ENCODE measurements at places on chromosomes 3 and 15. TPM values are rescaled to one million over a fixed set of nuclear protein-coding genes. Genes with fewer than 3 reads are reported as not detected.

The ROBO2 gene
- 6.0 TPM for total RNA-seq

The ITIH3 gene
- 2.6 TPM for total RNA-seq

The SLC12A1 gene
- 0.03 TPM for total RNA-seq

The EIF3J gene
- total RNA-seq: 52.1 TPM

DNA sequence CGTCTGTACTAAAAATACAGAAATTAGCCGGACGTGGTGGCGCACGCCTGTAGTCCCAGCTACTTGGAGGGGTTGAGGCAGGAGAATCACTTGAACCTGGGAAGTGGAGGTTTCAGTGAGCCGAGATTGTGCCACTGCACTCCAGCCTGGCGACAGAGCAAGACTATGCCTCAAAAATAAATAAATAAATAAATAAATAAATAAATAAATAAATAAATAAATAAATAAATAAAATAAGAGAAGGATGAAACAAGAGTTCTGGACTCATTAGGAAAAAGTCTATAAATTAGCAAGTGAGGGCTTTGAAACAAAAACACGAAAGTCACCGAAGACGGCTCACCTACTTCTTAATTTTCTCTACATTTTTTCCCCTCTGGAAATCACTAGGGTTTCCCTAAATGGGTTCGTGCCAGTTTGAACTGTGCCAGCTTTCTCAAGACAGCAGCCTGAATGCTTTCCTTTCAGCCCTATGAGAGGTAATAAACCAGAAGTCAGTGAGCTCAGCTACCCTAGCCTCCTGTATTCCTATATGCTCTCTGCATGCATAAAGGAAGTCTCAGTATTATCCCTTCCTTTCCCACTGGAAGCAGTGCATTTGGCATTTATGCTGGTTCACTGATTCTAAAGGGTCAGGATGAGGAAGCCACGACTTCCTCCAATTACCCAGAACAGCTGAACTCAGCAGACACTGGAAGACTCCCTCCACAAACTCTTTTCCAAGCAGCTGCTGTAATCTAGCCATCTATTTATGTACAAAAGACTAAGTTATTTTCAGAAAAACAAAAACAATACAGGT, 266.9 kb downstream of the ZBBX start:
- H3K36me3 ChIP-seq: no peaks in the 10 kb centered on the region
- H3K4me3 ChIP-seq: no peak overlapping the region
- H3K4me1 ChIP-seq: no peaks in the 10 kb centered on the region
- no peak for DNase-seq
- no peaks in the 10 kb centered on the region for H3K27me3 ChIP-seq
- H3K27ac ChIP-seq: no peak overlapping the region

DNA sequence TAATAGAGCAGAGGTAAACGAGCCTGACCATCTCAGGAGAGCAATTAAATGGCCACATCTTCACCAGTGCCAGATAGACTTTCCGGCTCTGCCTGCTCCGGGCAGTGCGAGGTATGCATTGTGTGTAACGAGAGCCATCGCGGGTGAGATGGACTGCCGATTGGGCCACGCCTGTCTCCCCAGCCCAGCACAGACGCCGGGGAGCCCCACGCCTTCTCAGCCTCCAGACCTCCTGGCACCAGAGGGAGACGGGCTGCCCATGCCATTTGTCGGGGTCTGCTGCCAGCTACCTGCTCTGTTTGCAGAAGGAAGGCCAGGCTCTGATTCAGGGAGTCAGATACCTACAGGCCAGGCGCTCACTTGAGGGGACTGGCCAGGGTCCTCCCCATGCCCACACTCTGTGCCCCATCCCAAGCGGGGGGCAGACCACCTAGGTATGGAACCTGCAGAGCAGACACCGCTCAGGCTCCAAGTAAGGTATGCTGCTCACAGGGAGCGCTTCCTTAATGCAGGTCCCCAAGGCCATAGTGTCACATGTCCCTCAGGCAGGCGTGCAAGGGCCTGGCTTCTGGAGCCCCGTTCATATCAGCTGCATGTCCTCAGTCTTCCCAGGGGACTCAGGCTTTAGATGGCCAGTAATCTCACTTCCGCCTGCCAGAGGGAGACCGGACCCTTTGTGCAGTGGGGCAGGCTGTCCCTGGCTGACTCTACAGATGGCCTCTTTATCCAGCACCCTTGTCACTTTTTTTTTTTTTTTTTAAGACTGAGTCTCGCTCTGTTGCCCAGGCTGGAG, 62.2 kb downstream of the DNAJB8 start:
- H3K4me1 ChIP-seq: peaks cover 4% of the 10 kb centered on the region
- H3K36me3 ChIP-seq: no peaks in the 10 kb centered on the region
- peak; percentile 46 for DNase-seq
- H3K27ac ChIP-seq: no peak overlapping the region
- no peak overlapping the region for H3K4me3 ChIP-seq

DNA sequence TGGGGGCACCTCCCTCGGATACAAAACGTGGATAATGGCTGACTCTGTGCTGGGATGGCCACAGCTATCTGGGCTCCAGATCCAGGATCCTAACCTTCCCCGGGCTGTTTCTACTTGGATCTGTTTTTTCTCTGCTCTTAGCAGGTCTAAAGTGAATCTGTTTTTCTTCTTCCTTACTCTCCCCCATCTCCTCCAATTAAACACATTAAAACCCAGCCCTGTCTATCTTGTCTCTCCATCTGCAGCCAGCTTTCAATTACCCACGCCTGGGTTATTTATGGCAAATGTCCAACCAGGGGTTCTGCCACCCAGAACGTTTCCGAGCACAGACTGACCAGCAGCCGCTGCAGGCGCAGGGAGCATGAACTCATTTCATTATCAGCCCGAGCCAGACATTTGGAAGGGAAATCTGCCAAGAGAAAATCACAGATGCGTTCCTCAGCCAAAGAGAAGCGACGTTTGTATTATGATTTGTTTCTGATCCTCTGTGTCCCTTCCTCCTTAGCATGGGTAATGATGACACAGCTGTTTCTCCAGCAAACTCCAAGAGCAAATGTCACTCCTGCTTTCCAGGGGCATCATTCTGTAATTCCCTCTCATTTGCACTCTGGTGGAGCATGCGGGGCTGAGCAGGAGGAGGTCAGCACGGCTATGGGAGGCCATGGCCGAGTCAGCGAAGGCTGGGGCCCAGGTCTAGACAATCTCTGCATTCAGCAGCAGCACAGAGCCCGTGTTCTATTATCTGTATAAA, 42.0 kb downstream of the UMPS start:
- peaks cover 35% of the 10 kb centered on the region for H3K4me1 ChIP-seq
- peak; percentile 93 for DNase-seq
- H3K27ac ChIP-seq: peak overlapping the region; percentile 51

The GNB5 gene
- 13.7 TPM for total RNA-seq

DNA sequence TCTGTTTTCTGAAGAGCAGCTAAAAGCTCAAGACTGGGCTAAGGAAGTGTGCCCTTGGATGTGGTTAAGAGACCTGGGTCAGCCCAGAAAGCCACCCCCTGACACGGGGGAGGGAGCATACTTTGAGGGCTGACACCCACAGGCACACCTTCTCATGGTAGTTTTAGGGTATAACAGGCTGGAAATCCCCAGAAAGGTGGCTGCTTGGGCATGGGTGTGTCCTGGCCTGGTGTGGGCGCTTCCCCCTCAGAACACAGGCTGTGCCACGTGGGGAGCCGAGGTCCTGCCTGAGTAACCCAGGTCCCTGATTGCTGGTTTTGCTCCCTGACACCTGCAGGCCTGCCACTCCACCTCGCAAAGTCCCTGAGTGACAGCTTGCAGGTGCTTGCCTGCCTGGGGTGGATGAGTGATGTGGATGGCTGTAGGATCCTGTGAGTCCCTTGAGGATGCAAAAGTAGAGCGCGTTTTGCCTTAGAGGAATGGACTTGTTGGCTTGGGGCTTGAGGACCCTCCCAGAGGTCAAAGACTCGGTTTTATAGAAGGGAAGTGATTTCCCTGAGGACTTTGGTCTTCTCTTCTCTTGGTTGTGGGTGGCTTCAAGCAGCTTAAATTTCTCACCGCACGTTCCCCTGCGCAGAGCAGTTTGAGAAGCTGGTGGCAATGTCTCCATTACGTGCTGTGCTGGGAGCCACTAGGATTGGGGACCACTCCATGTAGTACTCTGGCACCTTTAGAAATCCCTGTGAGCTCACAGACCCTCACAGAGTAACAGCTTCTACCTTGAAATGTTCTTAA, 94.4 kb downstream of the DNASE1L3 start:
- peak overlapping the region; percentile 28 for H3K27ac ChIP-seq
- DNase-seq: no peak
- peaks cover 8% of the 10 kb centered on the region for H3K36me3 ChIP-seq
- H3K4me1 ChIP-seq: peaks cover 24% of the 10 kb centered on the region
- H3K4me3 ChIP-seq: no peak overlapping the region

The PPIB gene
- total RNA-seq: 213 TPM

The GASK1A gene
- 16.1 TPM for total RNA-seq

The LRRC31 gene
- 0.43 TPM for total RNA-seq

The HRG gene
- total RNA-seq: 0.15 TPM

GRCh38 chr15:80550219-80550907, 144.7 kb upstream of the ABHD17C start:
- no peaks in the 10 kb centered on the region for H3K36me3 ChIP-seq
- no peak overlapping the region for H3K27ac ChIP-seq
- peak; percentile 30 for DNase-seq
- H3K4me3 ChIP-seq: no peak overlapping the region

DNA sequence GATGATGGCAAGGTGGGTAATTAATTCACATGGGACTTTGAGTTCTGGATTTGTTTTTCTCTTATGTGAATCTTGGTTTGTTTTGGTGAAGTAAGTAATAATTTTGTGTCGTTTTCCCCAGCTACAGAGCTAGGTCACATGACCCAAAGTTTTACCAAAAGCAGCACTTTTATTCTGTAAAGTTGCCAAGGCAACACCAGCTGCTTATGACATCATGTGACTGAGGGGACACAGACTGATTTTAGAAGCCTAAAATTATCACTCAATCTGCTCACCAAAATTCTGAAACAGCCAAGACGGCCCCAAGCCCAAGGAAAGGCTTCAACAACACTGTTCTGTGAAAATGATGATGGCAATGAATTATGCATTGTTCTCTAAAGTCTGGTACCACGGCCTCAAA, 63.9 kb downstream of the MEX3B start:
- no peaks in the 10 kb centered on the region for H3K36me3 ChIP-seq
- H3K27ac ChIP-seq: no peak overlapping the region
- H3K27me3 ChIP-seq: no peaks in the 10 kb centered on the region
- DNase-seq: peak; percentile 62

DNA sequence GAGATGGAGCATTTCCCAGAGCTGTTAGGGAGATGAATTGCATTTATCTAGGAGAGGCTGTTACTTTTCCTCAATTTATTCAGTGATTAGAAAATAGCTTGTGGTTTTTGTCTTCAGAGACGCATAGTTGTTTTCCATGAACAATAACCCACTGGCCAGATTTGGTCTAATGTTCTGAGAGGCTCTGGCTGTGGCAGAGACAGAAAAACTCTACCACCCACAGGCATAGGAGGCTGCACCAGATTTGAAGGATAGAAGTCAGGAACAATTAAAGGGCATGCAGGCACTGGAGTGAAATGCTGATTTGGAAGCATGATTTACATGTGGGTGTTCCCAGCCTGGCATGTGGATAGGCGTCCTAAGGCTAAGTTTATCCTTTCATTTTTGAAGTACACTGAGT, 143.5 kb downstream of the NFKBIZ start:
- H3K27ac ChIP-seq: no peak overlapping the region
- H3K4me3 ChIP-seq: no peak overlapping the region
- no peaks in the 10 kb centered on the region for H3K27me3 ChIP-seq

- no peaks in the 10 kb centered on the region for H3K36me3 ChIP-seq
- DNase-seq: no peak
- H3K4me3 ChIP-seq: no peak overlapping the region
- no peak overlapping the region for H3K27ac ChIP-seq
These were observed 113.9 kb downstream of the DGKG start for GRCh38 chr3:186247821-186248814.

DNA sequence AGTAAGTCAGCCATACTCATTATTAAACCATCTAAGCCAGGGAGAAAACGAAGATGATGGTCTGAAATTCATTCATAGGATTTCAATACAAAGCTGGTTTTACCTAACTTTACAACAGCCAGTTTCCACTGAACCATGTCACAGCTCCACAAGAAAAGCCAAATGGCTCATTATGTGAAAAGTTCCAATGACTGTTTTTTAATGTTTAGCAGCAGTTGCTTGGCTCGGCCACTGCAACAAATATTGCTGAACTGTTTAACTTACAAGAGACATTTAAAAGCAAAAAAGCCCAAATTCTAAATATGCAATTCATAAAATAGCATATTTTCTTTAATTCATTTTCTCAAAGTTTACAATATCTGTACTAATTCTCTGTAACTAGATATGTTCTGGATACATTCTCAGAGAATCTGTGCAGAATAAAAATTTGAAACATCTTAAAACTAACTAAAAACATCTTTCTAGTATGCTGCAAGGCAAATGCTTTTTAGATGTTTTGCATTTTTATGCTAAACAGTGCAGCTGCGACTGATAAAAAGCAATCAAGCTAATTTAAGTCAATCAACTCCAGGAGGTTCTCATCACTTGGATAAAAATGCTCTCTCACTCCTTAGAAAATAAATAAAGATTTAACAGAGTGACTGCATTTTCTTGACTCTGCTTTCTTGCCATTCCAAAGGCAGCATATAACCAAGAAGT, 356.5 kb downstream of the ERC2 start:
- H3K27ac ChIP-seq: no peak overlapping the region
- peak; percentile 62 for DNase-seq
- H3K36me3 ChIP-seq: no peaks in the 10 kb centered on the region
- no peaks in the 10 kb centered on the region for H3K27me3 ChIP-seq
- no peak overlapping the region for H3K4me3 ChIP-seq

The STARD5 gene
- 4.5 TPM for total RNA-seq

The ATP13A5 gene
- 1.1 TPM for total RNA-seq

DNA sequence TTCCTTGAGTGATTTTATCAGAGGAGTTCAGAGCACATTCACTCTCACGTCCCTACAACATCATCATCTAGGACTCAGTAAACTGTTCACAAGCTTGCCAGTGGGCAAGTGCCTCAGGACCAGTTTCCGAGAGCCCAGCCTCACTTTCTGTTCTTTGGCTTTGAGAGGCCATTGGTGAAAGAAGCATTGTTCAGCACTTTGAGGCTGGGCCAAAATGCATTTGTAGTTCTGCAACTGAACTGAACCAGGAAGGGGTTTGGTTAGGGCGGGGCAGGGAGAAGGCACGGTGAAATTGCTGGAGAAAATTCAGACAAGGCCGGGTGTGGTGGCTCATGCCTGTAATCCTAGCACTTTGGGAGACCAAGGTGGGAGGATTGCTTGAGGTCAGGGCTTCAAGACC, 222.1 kb upstream of the CHRM5 start:
- no peaks in the 10 kb centered on the region for H3K36me3 ChIP-seq
- no peak overlapping the region for H3K4me3 ChIP-seq
- no peaks in the 10 kb centered on the region for H3K27me3 ChIP-seq
- no peak for DNase-seq

The ETV5 gene
- total RNA-seq: 53.9 TPM
